ENCODE measurements at places on chromosomes 6 and 20.

DNA sequence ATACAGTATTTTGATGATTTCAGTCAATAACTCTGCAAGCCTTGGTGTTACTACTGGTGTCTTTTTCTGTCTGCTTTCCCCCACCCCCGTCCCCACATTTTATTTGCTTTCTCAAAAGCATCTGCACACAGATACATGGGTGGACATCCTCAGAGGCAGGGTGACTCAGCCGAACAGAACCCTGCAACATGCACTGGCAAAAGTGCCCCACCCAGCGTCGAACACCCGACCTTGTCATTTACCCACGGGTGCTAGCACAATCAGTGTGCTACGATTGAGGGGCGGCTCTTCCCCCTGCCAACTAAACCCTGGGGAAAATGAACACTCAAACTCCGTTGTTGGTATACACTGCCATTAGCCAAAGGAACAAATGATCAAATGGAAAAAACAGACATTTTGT, 115.9 kb upstream of the NAA20 start:
- DNase-seq: no peak

GRCh38 chr6:52297433-52297832, 12.9 kb upstream of the MCM3 start:
- no peak for DNase-seq

DNA sequence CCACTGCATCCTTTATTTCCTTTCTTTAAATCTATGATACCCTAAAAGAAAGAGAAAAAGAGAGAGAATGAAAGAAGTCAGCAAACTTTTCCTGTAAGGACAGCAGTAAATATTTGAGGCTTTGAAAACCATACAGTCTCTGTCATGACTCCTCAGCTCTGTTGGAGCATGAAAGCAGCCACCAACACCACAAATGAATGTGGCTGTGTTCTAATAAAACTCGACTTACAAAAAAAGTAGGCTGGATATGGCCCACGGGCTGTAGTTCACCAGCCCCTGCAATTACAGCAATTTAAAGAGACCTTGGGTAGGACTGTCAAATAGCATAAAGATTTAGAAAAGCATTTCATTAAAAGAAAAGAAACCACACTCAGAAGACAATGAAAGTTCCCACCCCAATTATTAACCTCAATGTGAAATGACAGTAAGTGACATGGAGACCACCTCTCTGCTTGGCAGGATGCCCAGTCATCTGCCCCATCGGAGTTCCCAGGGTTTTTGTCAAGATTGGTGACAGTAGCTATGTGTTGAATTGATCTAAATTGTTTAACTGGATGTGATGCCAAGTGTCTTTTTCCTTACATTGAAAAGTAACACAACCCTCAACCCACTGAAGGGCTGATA, 50.9 kb downstream of the TNFRSF21 start:
- no peak for DNase-seq

GRCh38 chr6:101458336-101458735, 64.8 kb downstream of the GRIK2 start:
- DNase-seq: no peak

All from stimulated activated CD8-positive, alpha-beta memory T cell treated with anti-CD3 and anti-CD28 coated beads, Interleukin-15, amount 100 ng/mL, for 48 hours (primary cell).